ENCODE measurements at places on chromosomes 6 and 20. TPM values are rescaled to one million over a fixed set of nuclear protein-coding genes. Genes with fewer than 3 reads are reported as not detected.

- DNase-seq = no peak
Observed at GRCh38 chr20:24449026-24449720, 20.3 kb upstream of the SYNDIG1 start.

Gene SNRPB
- total RNA-seq = 49.3 TPM

Gene GRM4
- not detected for total RNA-seq

Gene RGS17
- total RNA-seq = 0.16 TPM

Gene SOD2
- total RNA-seq = 1,000 TPM

DNA sequence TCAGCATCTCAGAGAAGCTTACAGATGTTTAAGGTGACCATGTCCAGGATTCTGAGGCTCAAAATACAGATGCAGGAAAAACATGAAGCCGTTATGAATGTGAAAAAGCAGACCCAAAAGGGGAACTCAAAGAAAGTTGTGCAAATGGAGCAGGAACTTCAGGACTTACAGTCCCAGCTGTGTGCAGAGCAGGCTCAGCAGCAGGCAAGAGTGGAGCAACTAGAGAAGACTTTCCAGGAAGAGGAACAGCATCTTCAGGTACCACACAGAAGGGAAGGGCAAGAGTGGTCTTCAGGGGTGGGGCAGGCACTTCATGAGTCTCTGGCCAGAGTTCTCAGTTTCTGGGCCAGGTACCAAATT lies 15.2 kb downstream of the RNF8 start:
- DNase-seq = no peak

Gene STX11
- total RNA-seq = 6.8 TPM

DNA sequence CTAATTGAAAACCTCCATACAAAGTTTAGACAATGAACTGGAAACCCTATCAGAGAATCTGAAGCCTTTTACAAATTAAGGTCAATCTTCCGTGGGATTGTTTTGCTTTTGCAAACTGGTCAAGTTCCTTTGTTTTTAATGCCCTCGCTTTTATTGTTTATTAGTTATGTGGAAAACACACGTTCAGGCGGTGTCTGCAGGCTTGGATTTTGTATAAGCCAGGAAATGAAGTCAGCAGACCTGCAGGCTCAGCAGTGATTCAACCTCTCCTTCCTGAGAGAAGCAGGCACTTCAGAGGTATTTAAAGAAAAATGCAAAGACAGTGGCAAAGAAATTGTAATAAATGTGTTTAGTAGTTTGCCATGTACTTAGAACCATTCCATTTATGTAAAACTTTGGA lies 103.4 kb upstream of the PDE10A start:
- no peak for DNase-seq

DNA sequence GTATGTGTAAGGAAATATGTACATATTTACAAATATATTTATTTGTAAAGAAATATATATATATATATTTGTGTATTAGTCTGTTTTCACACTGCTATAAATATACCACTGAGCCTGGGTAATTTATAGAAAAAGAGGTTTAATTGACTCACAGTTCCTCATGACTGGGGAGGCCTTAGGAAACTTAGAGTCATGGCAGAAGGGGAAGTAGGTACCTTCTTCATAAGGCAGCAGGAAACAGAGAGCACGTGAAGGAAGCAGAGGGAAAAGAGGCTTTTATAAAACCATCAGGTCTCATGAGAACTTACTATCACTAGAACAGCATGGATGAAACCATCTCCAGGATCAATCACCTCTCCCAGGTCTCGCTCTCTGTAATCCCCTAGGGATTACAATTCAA lies 644.5 kb upstream of the HS3ST5 start:
- DNase-seq = no peak

- no peak for DNase-seq
Observed at GRCh38 chr20:57872816-57873409, 163.1 kb upstream of the PMEPA1 start.
